T1000 (cell line): ENCODE measurements at places on chromosomes 12 and 14.

DNA sequence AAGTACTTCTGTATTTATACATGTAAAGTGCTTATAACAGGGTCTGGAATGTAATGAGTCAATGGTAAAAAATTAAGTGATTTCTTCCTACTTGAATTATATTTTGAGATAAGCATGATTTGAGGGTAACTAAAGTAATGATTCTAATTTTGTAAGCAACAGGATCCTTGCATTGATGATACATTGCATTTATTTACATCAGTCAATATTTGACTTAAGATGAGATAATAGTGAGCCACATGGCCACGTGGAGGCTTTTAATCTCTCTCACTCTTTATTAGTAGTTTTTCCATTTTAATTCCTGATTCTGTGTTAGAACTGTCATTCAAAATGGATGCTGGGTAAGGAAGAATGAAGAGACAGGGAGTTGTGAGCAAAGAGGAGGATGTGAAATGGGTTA lies 298.1 kb upstream of the PRICKLE1 start:
- no peak for DNase-seq

- no peak for DNase-seq
Observed at GRCh38 chr12:131755305-131756113, 44.6 kb downstream of the SFSWAP start.

DNA sequence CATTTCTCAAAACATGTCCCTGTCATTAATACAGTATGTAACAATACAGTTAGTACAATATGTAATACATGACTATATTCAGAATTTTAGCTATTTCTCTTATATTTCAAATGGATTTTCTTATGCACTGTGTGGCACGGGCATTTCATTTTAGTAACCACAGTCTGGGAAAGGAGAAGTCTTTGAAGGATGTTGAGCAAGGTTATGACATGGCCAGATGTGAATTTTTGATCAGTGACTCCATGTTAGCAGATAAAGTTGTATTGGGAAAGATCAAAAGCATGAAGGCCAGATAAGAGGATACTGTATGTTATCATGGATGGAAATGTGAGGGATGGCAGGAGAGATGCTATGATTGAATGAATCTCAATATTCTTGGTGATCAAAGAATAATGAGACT lies 285.2 kb downstream of the NAV3 start:
- DNase-seq = no peak

DNA sequence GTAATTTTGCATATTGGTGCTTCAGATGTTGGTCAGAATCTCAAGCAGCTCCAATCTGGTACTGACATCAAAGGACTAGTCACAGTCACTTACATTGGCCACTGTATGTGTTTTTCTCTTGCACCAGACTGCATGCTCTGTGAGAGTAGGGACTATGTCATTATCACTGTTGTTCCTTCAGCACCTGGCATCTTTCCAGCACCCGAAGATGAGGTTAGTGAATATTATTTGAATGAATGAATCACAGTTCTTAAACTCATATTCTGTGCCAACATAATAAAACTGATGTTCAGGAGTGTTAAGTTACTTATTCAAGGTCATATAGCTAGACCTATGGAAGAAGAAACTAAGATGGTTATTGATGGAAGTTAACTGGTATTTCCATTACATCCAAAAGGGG lies 204.5 kb upstream of the TBX3 start:
- DNase-seq = no peak

GRCh38 chr12:4109826-4110225 lies 163.7 kb upstream of the CCND2 start:
- DNase-seq = no peak

- no peak for DNase-seq
Observed at GRCh38 chr14:21923820-21924219, 250.2 kb upstream of the OR4E1 start.

GRCh38 chr12:71787580-71787979 lies 32.9 kb downstream of the RAB21 start:
- DNase-seq = no peak

- no peak for DNase-seq
Observed at GRCh38 chr14:50844391-50844790, 13.4 kb upstream of the NIN start.

DNA sequence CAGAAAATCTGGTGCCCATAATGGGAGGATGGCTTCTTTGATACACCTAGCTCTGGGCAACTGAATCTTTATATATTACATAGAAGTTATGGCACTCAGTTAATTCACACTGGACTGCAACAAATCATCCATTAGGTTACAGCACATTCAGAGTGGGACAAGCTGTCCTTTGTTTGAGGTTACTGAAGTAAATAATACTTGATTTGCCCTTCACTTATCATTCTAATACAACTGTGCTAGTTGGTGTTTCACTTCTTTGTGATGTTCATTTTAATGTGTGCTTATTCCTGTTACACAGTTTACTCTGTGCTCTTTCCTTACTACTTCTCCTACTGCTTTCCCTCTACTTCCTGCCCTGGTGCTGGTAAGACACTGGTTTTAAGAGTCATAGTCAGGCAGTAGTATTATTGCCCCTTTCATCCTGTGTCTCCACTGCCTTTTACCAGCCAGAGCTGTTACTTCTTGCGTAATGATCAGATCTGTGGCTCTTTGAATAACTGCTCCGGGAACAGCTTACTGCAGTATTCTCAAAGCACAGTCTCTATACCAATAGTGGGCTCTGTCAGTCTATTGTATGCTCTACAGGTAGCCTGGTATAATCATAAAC lies 36.4 kb upstream of the GXYLT1 start:
- no peak for DNase-seq

DNA sequence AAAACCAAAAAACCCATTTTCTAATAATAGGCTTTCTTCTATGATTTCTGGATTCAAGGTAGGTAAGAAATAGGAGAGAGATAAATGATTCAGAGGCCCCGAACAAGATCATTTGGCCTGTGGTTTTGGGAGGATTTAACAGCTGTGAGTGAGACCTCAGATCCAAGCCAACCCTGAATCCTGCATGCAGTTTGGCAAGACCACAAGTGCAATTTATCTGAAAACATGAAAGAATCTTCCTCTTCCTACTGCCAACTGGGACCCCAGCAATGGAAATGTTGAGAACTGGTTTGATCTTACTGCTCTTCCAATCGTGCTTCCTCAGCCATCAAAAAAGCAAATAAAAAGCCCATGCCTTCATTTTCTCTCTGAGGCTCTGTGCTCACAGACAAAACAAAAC lies 519.7 kb upstream of the TBX3 start:
- DNase-seq = no peak

DNA sequence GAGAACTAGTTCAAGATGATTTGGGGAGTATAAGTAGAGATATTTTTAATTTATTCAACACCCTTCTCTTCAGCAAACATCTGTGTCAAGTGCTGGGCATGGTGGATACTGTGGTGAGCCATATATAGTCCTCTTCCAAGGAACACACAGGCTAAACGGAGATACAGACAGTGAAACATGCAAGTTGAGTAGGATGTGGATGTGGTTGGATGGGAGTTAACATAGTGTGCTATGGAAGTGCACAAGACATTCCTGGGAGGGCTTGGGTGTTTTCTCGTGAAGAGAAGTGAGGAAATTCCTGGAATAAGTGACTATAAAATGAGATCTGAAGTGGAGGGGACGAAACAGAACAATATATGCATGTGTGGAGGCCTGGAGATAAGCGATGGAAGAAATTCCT lies 181.1 kb upstream of the NPAS3 start:
- no peak for DNase-seq

DNA sequence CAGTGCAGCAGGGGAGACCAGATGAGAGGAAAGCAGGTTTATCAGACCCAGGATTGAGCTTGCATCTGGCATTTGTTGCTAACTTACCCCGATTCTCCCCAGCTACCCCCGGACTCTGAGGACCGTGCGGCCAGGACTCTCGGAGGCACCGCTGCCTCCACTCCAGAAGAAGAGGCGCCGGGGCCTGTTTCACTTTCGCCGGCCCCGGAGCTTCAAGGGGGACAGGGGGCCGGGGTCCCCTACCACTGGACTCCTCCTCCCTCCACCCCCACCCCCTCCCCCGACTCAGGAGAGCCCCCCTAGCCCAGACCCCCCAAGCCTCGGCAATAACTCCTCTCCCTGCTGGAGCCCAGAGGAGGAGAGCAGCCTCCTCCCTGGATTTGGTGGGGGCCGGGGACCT lies 6.5 kb upstream of the CPNE6 start:
- DNase-seq = no peak

GRCh38 chr14:91207008-91207407 lies 37.5 kb downstream of the GPR68 start:
- no peak for DNase-seq

DNA sequence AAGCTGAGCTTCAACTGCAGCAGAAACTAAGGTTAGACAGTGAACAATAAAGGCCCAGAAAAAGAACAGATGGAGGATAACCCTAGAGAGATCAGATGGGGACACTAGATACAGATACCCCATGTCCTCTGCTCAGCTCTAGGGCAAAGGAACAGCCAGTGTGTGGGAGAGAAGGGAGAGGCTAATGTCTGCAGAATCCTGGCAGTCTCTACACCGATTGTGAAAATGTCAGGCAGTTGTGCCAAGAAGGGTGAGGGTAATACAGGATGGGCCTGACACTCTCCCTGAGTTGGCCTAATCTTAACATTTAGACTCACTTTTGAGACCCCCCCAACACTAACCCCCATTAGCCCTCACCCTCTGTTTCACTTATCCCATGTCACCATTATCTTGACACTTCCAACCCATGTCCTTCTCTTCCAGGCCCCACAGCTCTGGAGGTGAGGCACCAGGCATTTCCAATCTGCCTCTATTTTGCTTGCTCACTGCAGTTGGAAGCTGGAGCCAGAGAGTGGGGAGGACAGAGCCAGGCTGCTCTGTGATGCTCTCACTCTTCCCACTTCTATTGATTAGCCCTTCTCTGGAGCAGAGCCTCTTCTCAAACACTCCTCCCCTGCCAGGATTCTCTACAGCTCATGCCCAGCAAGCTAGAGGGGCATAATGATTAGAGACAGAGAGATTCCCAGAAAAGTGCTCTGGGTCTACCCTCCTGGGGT lies 3.0 kb upstream of the BLOC1S1 start:
- no peak for DNase-seq

GRCh38 chr14:96105926-96106441 lies 66.8 kb downstream of the C14orf132 start:
- DNase-seq = no peak

- no peak for DNase-seq
Observed at GRCh38 chr12:92000597-92000996, 145.0 kb downstream of the BTG1 start.

DNA sequence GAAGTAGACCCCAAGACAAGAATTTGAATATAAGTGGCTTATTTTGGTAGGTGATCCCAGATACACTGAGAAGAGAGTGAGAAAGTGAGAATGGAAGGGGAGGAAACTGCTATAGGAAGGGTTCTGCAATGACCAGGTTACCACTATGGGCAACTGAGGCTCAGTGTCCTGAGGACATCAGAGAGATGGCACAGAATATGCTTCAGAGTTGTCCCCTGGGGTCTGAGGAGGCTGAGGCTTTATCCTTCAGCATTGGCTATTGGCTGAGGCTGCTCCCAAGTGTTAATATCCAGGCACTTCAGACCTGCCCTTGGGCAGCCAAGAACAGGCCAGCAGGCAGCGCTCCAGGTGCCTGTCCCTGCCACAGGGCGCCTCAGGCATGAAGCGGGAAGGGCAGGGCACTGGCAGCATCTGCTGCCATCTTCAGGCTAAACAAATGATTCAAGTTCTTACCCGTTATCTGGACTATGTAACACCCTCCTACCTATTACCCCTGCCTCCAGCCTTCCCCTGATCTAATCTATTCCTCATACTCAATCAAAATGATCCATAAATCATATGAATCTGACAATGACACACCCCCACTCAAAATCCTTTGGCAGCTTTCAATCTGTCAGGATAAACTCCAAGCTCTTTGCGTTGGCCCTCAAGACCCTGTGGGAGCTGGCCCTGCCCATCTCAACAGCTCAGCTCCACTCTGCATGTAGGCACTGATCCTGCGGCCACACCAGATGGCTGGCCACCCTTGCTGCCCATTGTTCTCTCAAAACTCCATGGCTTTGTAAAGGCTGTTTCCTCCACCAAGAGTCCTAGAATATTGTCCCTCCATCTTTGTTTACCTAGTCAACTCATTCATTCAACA lies 42.4 kb downstream of the CKAP4 start:
- DNase-seq = no peak

- peak; percentile 28 for DNase-seq
Observed at GRCh38 chr14:64758025-64758521, 53.8 kb downstream of the PLEKHG3 start.

DNA sequence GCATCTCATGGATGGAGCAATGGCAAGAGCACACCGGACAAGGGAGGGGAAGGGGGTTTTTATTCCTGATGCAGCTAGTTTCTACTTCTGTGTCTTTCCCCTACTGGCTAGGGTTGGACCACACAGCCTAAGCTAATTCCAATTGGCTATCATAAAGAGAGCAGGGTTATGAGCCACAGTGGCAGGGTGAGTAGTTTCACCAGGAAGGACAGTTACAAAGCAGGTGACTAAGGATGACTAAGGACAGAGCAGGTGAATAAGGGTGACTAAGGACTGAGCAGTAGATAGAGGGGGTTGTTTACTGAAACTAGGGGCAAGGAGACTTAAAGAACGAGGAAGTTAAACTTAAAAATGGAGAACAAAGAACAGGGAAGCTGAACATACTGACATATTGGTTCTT lies 321.4 kb upstream of the SEL1L start:
- DNase-seq = no peak

DNA sequence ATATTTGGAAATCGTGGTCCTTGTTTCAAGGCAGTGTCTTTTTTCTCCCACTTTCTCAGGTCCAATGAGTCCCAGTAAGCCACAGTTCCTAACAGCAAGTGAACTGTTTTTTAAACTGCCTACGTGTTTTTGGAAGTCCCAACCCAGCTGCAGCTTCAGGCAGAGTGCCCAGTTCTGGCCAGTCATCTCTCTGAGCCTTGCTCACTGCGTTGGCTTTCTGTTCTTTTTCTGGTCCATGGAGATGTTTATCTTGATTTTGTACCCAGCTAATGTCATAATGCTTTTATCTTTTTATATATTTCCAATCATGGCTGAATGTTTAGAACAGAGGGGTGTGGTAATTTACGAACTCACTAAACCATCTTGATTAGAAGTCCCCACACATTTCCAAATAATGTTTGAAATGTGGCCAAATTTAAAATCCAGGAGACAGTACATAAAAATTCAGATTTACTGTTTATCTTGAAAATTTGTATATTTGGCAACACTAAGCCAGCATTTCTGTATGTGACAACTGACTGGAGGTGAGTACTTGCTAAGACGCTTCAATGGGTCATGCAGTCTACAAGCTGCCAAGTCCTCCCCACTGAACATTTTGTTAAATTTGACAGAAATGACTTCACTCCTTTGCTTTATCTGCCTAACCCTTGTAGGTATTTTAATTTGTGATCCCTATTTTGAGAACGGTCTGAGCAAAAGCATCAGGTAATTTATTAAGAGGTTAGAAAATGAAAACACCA lies 46.1 kb upstream of the OTOGL start:
- DNase-seq = no peak

DNA sequence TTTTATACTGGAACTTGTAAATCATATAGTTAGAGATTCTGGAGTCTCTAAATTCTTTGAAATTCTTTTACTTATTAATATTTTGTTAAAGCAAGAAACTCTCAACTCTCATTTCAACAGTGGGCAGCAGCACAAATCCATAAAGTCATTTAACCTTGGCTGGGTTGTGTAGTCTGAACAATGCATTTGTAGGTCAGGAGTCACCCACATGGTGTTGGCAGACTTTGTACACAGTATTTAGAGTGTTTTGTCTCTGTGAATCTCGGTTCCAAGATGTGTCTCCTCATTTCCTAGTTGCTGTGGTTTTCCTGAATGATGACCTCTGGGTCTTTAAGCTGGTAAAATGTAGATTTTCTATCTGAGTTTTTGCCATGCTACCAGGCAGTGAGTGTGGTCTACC lies 20.8 kb upstream of the STRAP start:
- no peak for DNase-seq
